GM13977 (cell line): ENCODE measurements at places on chromosomes 6 and 20.
A peak's percentile ranks its signal among the peaks of the same experiment; 100 is the strongest.

DNA sequence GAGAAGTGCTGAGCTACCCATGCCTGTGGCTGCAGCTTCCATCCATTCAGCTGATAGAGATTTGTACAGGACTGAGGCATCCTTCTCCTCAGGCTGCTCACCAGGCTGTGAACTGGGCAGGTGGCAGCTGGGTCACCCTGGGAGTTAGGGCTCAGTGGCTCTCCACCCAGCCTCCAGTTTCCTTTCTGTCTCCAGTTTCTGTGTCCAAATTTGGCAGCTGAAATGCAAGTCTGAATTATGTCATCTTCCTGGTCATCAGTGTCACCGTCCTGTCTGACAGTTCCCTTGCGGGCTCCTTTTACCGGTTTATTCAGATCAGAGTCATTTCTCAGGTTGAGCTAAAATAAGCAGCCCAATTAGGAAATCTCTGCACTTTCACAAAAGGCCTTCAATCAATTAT is 93.3 kb downstream of the EDN1 start:
- DNase-seq: peak; percentile 46

DNA sequence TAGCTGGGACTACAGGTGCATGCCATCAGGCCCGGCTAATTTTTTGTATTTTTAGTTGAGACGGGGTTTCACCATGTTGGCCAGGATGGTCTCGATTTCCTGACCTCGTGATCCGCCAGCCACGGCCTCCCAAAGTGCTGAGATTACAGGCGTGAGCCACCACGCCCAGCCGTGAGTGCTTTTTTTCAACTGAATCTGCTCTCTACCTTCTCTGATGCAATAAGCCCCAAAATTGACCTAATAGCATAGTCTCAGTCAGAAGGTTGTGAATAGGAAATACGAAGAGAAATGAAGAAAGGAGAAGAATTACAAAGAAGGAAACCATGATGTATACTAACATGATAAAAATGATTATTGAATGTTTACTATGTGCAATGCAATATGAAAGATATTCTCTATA is 33.2 kb downstream of the BEND6 start:
- no peak for DNase-seq

GRCh38 chr6:127547904-127548649 is 28.9 kb upstream of the C6orf58 start:
- no peak for DNase-seq

GRCh38 chr20:12531626-12532025 is 477.1 kb upstream of the SPTLC3 start:
- DNase-seq: no peak

GRCh38 chr20:12737900-12738299 is 270.9 kb upstream of the SPTLC3 start:
- DNase-seq: no peak

DNA sequence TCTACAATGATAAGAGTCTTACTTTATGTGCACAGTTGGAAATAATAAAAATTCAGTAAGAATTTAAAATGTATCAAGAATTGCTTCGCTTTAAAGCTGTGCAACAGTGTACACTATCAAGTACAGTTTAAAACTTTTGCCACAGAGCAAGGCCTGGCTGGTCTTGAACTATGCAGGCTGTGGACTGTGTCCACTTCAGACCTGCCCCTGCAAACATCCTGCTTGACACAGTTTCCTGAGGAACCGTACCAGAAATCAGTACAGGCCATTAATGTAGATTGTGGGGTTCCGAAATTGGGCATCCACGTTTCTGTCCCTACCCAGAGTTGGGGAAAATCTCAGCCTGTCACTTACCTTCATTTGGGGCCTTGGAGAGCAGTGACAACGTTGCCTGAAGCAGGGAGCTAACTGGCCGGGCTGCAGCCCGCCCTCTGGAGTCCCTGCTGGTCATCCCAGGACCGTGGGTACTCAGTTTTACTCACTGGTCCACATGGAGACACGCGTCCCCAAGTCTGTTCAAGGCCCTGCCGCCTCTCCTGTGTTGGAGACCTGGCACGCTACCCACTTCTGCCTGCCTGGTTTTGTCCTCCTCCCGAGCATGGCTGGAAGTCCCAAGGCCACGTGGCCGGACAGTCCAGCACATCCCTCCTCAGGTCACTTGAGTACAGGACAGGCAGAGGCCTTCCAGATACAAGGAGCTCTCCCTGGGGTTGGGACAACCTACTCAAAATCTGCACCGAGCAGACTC is 8.4 kb downstream of the NINL start:
- no peak for DNase-seq

- no peak for DNase-seq
These were observed 177.9 kb downstream of the FRK start for GRCh38 chr6:115882771-115883170.

DNA sequence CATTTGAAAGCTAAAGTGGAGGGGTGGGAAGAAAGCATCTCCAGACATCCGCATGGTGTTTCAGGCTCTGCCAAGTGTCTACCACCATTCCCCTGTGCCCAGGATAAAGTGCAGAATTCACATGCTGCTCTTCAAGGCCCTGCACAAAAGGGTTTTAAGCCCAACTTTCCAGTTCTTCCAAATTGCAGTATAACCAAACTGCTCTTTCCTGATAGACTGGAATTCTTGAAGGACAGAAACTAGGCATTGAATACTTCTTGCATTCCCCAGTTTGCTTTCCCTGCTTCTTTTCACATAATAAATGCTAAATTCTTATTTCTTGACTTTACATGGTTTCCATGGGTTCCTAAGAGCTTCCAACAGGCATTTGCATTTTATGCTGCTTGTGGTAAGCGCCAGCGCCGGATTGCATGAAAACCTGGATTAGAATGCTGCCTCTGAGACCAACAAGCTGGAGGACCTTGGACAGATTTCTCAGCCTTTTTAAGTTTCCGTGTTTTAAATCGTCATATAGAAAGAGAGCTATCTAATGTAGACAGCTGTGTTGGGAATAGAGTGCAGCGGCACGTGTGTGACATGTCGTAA is 7.9 kb downstream of the SOX4 start:
- DNase-seq: no peak

GRCh38 chr20:53926428-53927028 is 143.9 kb downstream of the BCAS1 start:
- peak; percentile 44 for DNase-seq

- DNase-seq: no peak
These were observed 71.0 kb upstream of the FOXP4 start for GRCh38 chr6:41475164-41475563.

GRCh38 chr6:130671577-130671976 is 155.6 kb upstream of the SMLR1 start:
- no peak for DNase-seq

DNA sequence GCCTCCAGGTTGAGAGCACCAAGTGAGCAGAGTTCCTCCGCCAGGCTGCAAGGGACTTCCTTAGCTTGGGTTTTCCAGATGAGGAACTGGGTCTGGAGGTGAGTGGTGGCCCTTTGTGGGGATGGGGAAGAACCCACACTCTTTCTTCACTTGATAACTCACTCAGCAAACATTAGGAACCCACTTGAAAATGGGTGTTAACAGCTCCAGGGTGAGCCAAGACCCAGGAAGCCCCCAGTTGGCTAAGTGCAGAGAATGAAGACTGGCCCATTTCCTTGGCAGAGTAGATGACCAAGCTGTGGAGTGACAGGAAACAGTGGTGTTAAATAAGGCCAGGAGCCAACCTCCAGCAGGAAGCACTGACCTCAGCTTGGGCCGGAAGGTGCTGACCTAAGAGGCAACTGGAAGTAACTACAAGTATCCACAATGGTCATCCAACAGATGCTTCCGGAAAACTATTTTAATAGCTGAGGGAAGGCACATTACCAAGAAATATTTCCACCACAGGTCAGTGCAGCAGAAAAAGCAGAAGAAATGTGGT is 22.7 kb downstream of the MRPL14 start:
- no peak for DNase-seq

DNA sequence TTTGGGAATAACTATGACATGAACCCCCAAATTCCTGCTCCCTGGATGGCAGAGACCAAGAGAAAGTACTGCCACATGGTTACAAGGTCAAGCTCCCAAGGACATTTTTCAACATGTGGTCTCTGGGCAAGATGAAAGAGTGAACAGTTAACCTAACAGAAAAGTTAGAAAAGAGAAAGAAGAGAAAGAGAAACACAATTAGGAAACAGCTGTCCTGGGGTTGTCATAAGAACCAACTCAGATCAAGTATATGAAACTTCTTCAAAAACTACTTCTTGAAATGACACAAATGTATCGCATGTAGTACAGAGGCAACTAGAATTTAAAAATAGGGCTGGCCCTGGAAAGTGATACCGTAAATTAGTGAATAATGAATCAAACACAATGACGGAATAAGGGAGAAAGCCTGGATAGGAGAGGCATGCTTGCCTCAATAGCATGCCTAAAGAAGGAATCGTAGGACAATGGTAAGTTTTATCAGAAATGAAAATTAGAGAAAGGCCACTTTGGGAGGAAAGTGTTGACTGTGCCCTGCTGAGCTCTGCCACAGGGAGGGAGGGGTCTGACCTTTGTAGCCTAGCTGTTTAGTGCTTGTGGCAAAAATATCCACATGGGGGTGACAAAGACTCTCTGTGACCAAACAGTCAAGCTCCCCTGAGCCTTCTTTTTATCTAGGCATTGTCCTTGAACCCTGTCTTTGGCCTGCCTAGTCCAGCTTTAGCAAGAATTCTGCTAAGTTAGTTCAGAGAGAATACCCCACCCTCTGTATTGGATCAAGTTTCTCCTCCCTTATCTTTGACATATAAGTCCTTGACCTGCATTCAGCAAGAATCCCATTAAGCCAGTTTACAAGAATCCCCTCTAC is 4.3 kb upstream of the DCBLD1 start:
- peak; percentile 49 for DNase-seq

GRCh38 chr6:38176797-38177751 is 357.5 kb downstream of the ZFAND3 start:
- DNase-seq: no peak

GRCh38 chr20:43942667-43943285 is 28.1 kb downstream of the TOX2 start:
- peak; percentile 82 for DNase-seq

DNA sequence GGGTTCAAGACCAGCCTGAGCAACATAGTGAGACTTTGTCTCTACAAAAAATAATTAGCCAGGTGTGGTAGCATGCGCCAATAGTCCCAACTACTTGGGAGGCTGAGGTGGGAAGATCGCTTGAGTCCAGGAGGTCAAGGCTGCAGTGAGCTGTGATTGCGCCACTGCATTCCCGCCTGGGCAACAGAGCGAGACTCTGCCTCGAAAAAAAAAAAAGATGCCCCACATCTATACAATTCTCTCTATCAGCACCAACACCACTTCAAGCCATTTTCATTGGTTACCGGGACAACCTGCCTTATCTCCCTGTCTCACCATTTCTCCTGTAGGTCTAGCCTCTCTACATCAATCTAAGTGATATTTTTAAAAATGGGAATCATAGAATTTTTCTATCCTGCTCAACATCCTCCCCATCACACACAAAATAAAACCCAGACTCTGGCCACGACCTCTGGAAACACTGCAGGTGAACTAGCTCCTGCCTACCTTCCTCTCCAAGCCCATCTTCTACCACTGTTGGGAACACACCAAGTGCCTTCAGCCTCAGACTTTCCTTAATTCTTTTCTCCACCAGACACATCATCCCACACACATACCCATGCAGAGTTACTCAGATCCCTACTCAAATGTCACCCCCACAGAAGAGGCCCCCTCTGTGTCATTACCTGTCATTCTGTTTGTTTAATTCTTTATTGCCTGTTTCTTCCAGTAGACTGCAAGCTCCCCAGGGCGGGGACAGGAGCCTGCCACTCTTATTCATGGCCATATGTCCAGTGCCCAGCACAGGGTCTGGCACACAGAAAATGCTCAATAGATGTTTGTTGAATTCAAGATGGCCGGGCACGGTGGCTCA is 9.6 kb upstream of the PLTP start:
- no peak for DNase-seq

DNA sequence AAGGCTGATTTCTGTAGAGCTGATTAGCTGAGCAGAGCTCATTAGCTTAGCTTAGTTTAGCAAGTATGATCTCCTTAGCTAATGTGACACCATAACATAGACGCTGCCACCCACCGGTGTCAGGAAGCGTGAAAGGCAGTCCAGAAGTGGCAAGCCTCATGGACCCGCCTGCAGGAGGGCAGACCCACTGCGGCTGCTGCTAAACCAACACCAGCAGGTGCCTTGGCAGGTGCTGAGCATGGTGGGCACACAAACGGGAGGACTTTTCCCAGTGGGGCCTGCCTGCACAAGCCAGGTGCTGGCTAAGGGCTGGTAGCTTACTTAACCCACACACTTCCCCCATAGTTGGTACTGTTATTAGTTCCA is 22.7 kb downstream of the ZDHHC14 start:
- DNase-seq: no peak

- no peak for DNase-seq
These were observed 652.1 kb upstream of the SLC35B3 start for GRCh38 chr6:9087470-9087869.

DNA sequence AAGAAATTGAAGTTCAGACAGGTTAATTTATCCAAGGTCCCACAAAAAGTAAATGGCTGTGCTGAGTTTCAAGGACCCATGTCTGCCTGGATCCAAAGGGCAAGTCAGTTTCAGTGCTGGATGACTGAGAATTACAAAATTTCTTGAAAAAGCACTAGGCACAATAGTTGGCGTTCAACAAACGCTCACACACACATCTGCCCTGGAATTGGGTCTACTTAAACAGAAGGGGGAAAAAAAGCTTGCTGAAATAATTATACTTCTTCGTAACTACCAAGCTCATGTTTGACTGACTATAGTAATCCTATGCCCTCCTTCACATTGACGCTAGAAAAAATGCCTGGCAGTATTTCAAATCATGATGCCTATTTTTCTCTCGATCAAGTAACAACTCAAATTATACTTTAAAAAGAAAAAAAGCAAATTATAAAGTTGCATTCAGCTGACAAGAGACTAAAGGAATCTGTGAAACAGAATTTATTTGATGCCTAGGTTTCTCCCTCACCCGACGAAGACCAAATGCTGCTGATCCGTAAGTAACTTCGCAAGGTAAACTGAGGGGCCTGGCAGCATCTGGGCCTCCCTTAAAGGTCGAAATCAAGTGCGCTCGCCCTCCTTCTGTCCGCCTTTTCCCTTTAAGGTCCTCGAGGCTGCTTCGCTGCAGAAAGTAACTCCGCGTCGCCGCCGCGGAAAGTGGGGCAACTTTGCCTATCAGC is 650 bp upstream of the CD2AP start:
- DNase-seq: no peak
